HTR-8/SVneo (cell line): ENCODE measurements at places on chromosomes 2 and 18.

- no peak for DNase-seq
Observed at GRCh38 chr2:120218181-120218580, 5.0 kb downstream of the TMEM185B start.

GRCh38 chr2:69305712-69306392, 81.2 kb downstream of the GFPT1 start:
- DNase-seq = no peak

DNA sequence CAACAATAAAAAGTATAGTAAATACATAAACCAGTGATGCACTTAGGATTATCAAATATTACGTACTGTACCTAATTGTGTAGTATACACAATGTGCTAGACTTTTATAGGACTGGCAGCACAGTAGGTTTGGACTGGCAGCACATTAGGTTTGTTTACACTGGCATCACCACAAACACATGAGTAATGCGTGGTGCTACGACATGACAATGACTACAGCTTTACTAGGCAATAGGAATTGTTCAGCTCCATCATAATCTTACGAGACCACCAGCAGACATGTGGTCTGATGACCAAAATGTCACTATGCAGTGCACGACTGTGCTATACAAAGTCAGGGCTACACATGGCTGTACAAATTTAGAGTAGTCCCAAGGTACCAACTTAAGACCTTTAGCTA, 2.3 kb downstream of the MBOAT2 start:
- no peak for DNase-seq

DNA sequence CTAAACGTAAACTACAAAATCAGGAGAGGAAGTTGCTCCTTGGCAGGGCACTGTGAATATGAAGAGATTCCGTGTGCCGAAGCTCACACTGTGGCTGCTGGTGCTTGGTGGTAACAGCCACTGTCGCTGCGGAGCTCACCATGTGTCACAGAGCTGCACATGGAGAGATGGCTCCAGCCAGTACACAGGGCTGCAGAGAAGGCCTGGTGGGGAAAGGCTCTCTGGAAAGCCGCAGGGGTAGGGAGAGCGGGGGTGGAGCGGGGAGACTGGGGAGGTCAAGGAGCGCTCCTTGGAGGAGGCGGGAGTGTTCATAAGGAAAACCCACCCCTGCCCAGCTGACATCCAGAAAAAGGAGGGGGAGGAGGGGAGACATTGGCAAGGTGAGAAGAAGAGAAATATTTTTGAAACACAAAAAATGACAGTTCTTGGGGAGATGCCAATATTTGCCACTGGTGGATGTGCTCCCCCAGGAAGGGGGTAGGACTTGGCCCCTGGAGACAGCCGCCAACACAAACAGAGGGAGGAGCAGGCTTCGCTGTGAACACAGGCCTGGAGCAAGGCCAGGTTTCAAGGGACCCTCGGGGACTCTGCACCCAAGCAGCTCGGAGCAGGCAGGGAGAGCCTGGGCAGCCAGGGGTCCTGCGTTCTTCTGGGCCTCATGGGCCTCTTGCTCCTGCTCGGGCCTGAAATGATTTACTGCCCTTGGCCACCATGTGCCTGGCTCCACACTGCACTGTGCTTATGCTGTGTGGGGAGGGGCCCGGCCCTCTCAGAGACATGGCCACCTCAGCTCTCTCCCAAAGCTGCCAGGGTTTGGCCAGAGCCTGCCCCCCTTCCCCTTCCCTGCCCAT, 102.6 kb upstream of the GLI2 start:
- no peak for DNase-seq

DNA sequence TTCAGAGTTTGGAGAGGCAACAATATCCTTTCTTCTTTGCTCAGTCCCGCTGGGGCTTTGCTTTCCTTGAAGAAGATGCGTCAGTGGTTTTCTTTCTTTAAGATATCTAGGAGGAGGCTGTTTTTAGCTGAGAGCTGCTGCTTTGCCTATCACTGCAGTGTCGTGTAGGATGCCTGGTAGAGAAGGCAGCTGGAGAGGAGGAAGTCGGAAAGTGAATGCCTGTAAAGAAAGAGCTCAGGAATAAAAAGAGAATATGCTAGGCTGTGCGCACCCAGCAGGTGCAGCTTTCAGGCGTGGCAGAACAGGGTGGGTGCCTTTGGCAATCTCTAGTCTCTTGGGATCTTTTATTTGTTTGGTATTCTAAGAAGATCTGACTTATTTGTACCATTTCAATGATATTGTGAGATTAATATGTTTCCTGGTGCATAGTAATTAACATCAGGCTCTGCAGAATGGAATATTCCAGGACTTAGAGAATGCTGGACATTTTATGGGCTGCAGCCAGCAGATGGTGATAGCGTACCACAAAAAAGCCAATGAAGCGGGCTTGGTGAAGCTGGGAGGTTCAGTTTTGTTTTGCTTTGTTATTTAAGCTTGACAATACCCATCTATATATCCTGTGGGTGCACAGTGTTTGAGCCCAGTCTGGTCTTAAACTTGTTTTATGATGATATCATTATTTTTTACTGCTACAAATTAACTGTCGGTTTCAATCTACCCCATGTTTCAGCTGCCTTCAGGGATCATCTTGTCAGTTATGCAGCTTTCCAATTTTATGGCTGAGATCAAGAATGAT, 34.9 kb downstream of the CAVIN2 start:
- peak; percentile 59 for DNase-seq

DNA sequence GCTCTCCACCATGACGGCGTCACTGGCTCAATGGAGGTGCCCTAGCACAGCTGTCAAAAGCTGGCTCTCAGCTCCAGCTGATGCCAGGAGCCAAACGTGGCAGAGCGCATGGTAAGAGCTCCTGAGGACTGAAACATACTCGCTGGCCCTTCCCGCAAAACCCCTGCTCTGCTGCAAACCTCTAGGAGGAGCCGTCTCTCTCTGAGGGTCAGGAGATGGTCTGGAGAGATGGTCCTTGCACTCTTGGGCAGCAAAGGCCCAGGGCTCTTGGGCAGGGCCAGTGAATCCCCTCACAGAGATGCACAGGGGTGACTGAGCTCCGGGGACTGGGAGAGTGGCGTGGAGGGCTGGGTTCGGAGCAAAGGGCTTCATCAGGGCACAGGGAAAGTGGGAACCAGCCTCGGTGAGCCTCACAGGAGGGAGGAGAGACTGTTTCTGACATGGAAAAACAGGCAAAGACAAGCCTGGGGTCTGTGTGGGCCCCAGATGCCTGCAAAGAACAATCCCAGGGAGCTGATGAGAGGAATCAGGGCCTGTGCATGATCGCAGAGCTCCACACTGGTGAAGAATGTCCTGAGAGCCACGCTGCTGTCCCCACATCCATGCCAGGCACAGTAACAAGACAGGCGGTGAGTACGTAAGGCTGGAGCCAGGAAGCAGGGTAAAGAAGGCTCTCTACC, 17.2 kb downstream of the SNORC start:
- DNase-seq = no peak

- DNase-seq = no peak
Observed at GRCh38 chr2:229931241-229931640, 8.9 kb downstream of the FBXO36 start.

DNA sequence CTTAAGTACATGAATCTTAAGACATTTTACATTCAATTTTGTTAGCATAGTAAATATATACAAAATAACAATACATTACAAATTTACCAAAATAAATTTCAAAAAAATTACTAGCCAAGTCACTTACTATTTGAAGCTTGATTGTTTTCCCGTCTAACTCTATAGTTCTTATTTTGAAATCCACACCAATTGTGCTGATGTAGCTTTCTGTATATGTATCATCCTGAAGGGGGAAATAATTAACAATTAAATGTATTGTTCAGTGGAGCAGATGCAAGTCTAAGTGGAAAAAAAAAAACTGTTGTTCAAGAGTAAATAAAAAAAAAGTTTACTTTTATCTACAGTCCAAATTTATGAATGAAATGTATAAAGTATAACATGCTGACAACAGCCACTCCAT, 32.1 kb downstream of the RAB1A start:
- DNase-seq = no peak

GRCh38 chr2:149799013-149799705, 211.6 kb upstream of the MMADHC start:
- peak; percentile 36 for DNase-seq

- DNase-seq = no peak
Observed at GRCh38 chr2:237894986-237895543, 35.6 kb downstream of the RAMP1 start.
